ENCODE measurements at places on chromosomes 12 and 14. TPM values are rescaled to one million over a fixed set of nuclear protein-coding genes. Genes with fewer than 3 reads are reported as not detected.

SYNE3 gene
- total RNA-seq = 15.6 TPM

GRCh38 chr14:71753126-71753830 is 179.0 kb upstream of the RGS6 start:
- peak; percentile 85 for DNase-seq

DNA sequence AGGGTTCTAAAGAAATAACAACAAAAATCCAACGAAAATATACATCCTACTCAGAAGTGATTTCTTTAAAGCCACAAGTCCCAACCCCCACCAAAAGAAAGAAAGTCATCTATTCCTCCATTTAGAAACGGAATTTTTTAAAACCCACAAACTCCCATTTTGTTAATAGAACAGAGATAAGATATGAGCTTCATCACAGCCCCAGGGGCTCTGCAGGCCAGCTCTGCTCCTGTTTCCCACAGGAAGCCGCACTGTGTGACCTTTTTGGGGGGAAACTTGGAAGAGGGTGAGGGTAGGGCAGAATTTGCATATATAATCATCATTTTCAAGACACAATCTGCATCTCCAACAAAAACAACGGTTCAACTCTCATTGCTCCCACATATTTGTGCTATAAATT is 2.8 kb downstream of the FBXL14 start:
- no peak for DNase-seq

DNA sequence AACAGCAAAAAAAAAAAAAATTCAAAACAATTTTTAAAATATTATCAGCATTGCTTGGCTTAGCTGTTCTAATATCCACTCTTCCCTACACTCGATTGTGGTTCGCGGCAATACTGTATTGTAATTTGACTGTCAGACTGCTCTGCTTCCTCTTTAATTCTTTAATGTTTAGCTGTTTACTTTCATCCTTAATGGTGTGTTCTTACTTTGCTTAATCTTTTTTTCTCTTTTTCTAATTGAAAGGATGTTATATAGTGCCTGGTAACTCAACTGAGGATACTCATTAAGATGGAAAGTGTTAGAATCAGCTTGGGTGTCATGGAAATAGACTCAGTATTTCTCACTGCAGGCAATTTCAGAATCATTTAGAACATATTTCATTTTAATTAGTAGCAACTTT is 2.0 kb downstream of the ANO4 start:
- no peak for DNase-seq

DNA sequence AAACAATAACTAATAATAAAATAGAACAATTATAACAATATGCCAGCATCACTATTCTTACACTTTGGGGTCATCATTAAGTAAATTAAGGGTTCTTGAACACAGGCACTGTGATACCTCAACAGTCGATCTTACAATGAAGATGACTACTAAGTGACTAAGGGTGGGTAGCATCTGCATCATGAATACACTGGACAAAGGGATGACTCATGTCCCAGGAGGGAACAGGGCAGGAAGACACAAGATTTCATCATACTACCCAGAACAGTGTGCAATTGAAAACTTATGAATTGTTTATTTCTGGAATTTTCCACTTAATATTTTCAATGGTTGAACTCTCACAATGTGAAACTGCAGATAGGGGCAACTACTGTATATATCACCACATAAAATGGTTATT is 19.7 kb downstream of the TSPAN19 start:
- DNase-seq = no peak

KCNH5 gene
- 0.22 TPM for total RNA-seq

DNA sequence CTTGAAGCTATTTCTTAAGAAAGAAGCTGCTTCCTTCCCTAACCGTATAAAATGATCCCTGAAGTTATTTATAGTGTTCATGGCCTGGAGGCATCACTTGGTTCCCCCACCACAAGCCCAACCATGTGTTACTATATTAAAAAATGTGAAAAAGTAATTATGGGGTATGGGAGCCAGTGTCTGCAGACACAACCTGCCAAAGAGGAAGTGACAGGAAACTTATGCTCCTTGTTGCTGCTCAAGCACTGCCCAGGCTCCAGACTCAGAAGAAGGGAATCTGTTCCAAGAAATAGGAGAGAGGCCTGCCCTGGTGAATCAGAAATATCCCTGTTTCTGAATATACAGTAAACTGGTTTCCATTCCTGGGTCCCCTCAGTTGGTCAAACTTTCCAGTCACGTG is 217.2 kb upstream of the BMP4 start:
- no peak for DNase-seq

DNA sequence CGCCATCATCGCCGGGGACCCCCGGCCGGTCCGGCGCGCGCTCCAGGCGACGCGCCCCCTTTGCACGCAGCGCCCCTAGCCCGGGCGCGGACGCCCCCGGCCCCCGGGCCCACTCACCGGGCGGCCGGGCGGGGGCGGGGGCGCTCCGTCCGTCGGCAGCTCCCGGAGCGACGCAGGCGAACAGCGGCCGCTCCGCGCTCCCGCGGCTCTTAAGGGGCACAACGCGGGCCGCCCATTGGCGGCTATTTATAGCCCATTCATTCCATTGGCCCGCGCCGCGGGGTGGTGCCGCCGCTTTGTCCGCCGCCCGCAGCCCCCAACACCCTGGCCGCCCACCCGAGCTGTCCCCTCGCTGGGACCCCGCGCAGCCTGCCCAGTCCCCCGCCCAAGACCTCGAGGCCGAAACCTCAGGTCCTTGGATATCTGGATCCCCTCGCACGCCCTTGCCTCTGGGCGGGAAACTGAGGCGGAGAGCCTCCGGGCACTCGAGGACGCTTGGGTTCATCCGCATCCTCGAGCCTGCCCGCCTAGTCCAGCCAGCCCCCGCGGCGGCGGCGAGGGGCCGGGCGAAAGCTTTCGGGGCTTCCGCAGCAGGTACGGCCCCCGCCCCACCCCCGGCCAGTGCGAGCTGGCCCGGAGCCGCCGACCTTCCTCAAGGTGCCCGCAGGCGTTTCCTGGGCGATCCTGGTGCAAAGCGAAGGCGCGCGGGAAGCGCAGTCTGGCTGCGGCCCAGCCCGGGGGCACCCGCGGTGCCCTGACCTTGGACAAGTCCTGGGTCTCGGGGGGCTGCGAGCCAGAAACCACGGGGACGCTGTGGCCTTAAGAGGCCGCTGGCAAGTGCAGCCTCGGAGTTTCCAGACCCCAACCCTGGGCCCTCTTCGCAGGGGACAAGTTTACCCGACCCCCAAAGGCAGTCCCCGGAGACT is at the start of gene CKB:
TSS of gene CKB (minus strand) at position 182 of the 926 bp plus-strand sequence. CDS start 337 bp downstream, outside the sequence.
- DNase-seq = no peak

DNA sequence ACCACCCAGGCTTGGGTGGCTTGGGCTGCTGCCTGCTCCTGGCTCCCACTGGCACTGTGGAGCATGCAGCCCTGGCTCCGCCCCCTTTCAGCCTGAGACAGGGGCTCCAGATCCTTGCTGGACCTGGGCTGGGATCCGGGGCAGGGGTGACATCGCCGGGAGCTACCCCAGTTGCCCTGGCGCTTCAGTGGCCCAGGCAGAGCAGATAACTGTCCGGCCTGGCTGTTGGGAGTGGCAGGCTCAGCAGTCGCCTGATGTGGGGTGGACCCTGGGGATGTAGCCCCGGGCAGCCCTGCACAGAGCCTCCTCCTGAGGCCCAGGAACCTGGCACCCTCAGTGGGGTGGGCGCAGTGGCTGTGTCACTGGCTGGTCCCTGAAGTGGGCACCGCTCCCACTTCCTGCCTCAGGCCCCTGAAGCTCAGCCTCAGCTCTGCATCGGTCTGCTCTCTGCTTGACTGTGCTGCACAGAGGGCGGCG is 57.9 kb downstream of the FUT8 start:
- DNase-seq = peak; percentile 53

Data from upper lobe of left lung (tissue), 6 donors.